Fibroblast of skin of right quadriceps (primary cell): ENCODE measurements at places on chromosomes 7 and 10.

- DNase-seq = no peak
Measured at GRCh38 chr10:23885853-23886252, 323.1 kb upstream of the KIAA1217 start.

DNA sequence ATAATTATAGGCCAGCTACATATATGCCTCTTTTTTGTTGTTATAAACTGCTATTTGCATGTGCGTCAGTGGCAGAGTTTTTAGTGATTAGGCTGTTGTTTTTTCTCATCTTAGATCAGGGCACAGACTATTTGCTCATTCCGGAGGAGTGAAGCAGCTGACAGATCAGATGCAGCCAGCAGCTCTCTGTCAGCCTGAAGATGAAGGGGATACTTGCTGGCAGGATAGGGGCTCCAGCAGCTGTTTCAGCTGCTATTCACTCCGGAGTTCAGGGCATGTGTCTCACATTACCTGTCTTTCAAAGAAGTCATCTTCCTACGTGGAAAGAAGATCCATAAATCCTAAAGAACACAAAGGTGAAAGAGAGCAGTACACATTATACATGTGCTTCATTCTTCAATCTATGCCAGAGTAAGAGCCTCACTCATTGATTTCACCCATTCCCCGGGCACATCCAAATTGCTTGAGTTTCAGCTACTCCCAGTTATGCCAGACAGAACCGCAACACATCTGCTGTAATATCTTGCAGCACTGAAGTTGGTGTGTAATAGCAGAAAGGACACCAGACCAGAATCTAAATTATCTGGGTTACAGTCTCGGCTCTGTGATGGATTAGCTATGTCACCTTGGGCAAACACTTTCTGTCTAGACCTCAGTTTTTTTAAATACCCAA is 182.8 kb upstream of the CHRM2 start:
- no peak for DNase-seq

GRCh38 chr10:13349463-13350274 is 1.6 kb upstream of the SEPHS1 start:
- DNase-seq = peak; percentile 46

DNA sequence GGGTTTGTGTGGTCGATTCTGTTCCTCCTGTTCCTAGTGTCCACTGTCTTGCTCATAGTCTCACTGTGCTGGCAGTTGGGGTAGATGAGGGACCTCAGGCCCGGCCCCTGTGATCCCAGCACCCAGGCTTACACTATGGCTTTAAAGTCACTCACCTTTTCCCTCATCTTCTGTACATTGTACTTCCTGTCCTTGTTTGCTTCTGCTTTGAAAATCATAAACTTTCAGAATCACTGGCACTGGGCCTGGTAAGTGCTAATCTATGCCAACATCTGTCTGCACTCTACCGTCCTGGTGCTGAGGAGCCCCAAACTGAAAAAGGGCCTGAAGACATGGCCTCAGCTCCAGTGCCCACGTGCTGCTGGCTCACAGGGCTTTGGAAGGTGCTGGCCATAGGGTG is 5.7 kb upstream of the TAS2R60 start:
- no peak for DNase-seq

DNA sequence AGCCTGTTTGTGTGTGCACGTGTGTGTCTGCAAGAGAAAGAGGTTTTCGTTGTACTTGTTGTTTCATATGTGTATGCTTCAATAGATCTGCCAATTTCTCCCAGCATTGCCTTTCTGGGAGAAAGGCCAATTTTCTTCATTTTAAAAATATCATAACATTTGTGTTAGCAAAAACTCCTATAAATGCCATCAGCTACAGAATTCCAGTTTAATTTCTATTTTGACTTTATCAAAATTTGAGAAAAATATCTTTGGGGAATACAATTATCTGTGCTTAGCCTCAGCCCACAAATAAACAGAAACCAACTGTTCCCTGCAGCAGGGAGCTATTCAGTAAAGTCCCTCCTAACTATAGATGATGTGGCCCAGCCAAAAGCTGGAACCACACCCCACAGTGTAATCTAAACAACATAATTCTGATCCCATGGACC is 68.3 kb upstream of the MGMT start:
- DNase-seq = no peak

- DNase-seq = no peak
Measured at GRCh38 chr10:11773761-11774441, 31.7 kb downstream of the ECHDC3 start.

DNA sequence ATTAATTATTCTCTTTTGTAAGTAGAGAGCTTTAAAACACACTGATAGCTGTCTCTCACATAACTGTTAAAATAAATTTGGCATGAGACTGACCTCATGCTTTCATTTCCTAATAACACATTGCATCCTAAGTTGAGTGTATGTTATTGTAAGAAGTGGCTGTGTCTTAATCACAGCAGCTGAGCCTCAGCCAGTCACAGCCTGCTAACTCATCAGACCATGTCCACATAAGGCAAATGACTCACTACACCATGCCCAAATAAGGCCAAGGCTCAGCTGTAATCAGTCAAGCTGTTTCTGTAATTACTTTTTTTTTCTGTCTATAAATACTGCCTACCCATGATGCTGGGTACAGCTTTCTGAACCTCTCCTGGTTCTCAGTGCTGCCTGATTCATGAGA is 860.9 kb downstream of the XPNPEP1 start:
- DNase-seq = peak; percentile 22

DNA sequence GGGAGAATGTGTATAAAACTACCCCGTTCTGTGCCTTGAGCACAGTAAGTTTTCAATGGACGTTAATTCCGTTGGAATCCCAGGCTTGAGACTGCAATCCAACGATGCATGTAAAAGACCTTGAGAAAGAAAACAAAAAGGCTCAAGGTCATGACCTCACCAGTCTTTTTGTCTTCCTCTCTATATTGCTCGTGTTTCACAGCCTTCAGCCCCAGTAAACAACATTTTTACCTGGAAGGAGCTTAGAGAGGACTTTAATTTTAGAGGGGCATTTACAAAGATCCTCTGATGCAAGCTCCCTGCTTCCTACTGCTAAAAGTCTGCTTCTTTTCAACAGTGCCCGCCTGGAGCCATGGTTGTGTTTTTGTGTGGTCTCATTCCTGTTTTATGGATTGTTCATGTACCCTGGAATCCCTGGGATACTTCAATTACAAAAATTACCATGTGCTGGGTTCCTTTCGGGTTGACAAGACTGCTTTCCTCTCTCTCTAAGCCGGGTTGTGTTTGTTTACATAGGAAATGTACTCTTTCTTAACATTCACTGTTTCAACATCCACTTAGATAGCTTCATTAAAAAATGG is 320.1 kb upstream of the NFE2L3 start:
- peak; percentile 38 for DNase-seq

GRCh38 chr10:44385696-44386441 is 972 bp upstream of the CXCL12 start:
- no peak for DNase-seq

DNA sequence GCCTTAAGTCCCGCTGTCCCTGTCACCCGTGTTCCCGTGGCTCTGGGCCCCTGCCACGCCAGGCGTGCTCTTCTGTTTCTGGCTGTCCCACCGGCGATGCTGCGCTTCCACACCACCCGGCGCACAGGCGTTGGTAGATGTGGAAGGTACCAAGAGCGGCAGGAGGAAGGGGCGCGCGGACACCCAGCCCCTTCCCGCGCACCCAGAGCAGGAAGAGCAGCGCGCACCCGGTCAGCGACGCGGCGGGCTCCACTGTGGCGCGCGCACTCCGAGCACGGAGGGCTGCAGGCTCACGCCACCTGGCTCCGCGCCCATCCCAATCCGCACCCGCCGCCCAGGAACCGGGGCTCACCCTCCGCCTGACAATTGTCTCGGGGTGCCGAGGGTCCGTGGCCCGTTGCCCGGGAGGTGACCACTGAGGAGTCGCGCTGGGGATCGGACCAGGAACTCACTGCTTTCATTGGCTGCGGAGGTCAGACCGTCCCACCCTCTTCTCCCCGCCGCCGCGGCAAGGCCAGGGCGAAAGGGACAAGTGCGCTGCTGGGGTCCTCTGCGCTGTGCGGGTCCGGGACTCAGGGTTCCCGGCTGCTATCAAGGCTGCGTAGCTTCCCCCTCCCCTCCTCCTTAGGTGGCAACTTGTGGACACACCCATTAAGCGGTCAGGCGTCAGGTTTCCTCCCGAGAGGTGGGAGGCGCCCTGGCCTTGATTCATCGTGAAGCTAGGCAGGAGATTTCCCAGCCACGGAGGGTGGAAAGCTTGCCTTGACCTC is 121.6 kb upstream of the ZNF92 start:
- DNase-seq = peak; percentile 31

GRCh38 chr7:108301387-108301786 is 154.8 kb downstream of the NRCAM start:
- no peak for DNase-seq

DNA sequence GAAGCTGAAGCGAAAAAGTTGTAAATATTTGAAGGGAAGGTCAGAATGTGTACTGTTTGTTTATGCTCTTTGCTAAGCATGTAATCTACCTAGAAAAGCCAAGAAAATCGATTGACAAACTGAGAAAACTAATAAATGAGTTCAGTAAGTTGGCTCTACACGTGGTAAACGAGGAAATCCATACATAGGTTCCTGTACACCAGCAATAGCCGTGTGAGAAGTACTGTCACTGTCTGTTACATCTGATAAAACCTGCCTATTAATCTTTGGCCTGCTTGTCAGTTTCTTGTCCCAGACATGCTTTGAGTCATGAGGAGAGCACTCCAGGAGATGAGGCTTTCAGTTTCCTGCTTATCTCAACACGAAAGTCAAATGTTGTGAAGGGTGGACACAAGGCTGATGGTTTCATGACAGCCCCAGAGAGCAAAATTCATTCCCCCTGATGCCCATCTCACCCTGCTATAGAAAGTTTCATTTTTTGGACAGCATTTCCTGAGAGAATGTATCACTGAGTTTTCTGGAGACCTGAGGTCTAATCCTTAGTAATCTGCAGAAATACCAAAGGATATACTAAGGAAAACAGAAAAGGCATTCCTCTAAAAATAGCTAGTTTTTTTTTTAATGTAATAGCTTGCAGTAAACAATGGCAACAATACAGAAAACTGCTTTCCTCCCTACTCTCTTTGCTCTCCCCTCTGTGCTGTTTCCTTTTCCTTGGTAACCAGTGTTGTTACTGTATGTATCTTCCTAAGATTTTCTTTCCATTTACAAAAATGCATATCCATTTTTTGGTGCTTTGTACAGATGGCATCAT is 18.8 kb downstream of the BMPR1A start:
- DNase-seq = peak; percentile 31

DNA sequence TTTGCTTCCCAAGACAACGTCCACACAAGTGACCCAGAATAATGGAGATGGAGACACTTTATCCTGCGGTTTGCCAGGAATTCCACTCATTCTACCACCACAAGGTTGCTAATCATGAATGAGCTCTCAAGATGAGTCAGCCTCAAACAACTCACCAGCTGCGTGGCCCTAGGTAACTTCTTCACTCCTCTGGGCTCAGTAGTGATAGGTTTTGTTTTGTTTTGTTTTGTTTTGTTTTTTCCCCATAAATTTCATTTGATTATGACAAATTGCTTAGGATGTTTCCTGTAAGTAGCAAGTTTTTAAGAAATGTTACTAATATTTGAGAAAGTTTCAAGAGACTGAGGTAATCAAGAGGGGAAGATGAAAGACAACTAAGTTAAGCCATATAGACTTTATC is 286.8 kb downstream of the PARD3 start:
- peak; percentile 94 for DNase-seq

DNA sequence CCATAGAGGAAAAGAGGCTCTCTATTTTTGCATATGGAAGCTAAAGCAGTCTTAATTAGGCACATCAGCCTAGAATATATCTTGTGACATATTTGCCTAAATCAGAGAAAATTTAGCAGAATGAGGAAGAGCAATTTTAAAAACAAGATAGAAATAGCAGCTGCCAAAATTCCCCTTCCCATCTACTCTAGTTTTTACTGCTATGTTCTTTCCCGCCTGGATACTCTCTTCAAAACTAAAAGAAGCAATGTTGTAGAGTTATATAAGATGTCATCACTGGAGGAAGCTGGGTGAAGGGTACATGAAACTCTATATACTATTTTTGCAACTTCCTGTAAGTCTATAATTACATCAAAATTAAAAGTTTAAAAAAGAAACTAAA is 87.0 kb downstream of the ARMH3 start:
- no peak for DNase-seq

DNA sequence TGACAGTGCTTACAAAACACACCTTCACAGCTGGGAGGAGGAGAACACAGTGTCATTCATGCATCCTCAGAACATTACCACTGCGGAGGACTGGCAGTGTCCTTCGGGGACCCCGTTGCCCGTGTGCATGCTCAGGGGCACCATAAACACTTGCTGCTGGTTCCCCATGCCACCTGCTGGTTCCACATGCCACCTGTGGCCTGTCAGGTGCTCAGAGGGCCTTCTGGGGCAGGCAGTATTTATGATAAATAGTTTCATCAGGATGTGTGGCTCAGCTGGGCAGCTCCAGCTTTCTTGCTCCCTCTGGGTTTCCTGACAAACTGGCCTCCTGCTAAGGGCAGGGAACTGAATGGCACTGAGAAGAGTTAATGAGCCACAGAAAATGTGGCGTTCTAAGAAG is 32.1 kb downstream of the CELF2 start:
- no peak for DNase-seq

GRCh38 chr10:124494046-124494807 is 32.6 kb downstream of the LHPP start:
- no peak for DNase-seq

DNA sequence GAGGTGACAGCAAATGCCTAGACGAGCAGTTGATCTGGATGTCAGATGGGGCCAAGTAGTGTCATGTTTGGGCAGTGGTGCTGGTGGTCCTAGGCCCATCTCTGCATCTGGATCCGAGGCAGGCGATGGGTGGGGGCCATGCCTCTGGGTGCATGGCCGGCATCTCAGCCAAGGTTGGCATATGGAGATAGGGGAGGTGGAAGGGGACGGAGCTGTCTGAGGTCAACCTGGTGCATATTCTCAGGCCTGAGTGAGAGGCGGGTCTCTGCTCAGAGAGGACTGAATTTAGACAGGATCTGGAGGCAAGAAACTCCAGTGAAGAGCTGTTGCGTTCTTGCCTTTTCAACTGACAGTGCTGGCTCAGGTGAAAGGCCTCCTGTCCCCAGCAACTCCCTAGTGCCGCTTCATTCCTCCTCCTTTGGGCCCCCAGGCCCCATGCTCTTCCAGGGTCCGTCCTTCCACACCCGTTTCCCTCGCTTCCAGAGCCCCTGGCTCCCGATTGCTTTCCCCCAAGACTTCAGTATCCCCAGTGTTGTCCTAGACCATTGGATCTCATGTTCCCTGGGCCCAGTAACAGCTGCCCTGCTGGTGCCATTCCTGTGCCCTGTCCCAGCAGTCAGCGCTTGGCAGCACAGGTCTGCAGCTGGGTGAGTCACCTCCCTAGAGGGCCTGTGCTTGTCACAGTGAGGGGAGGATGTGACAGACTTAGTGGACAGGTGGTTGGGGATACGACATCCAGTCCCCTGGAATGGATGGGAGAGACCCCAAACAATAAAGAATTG is 32.6 kb downstream of the GBX1 start:
- no peak for DNase-seq

DNA sequence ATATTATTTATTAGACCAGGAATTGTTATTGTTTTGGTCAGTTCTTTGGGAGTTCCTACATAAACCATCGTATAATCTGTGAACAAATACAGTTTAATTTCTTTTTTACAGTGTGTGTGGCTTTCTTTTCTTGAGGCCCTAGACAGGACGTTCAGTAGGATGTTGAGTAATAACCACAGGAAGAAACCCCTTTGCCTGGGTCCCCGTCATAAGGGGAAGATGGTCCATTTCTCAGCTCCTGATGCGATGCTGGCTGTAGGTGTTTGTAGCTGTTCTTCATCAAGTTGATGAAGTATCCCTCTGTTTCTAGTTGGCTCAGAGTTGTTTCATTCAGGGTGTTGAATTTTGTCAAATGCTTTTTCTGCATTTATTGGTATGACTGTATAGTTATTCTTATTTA is 219.7 kb upstream of the ADARB2 start:
- no peak for DNase-seq

GRCh38 chr10:102628451-102628911 is 15.8 kb upstream of the TRIM8 start:
- no peak for DNase-seq
